ENCODE measurements at places on chromosomes 2 and 18.

DNA sequence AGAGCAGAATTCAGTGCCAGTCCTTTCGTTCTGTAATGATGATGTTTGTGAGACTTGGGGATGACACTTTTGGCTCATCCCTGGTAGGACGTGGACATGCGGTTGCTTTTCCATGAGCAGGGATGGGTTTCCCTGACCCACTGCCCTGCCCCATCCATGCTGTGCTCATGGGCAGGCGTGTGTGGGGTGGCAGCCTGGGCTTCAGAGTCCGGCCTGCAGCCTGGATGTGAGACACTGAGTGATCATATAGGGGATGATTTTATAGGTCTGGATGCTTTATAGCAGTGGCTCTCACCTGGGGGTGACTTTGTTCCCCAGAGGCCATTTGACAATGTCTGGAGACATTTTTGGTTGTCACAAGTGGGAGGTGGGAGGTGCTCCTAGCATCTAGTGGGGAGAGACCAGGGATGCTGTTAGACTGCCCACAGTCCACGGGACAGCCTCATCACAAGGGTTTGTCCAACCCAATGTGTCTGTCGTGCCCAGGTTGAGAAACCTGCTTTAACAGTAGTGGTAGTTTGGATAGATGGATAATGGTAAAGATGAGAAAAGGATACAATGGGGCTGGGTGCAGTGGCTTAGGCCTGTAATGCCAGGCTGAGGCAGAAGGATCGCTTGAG is 38.9 kb downstream of the LDLRAD4 start:
- DNase-seq = no peak

GRCh38 chr2:10834068-10834655 is 21.6 kb upstream of the PDIA6 start:
- no peak for DNase-seq

GRCh38 chr2:102910724-102911123 is 148.9 kb downstream of the TMEM182 start:
- no peak for DNase-seq

- no peak for DNase-seq
Observed at GRCh38 chr2:145258903-145259579, 739.1 kb upstream of the ZEB2 start.

DNA sequence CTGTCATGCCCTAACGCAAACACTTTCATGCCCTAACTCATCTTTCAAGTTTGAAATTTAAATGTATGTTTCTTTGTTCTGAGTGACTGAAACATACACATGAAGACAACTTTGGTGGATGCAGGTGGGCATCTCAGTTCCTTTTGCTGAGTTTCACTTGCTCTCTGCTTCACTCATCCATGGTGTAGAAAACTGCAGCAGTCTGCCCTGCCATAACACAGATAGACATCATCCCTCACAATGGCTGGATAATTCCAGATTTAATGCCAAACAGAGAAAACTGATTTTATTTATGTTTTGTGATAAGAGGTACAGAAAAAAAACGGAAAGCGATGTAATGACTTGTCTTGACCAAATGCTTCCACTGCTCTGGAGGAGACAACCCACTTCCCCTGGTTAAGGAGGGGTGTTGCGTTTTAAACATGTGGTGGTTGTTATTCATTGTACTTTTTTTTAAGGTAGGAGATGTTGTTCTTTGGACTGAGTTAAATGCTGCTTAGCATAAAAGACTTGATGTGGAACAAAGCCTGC is 70.4 kb downstream of the RHBDD1 start:
- no peak for DNase-seq

DNA sequence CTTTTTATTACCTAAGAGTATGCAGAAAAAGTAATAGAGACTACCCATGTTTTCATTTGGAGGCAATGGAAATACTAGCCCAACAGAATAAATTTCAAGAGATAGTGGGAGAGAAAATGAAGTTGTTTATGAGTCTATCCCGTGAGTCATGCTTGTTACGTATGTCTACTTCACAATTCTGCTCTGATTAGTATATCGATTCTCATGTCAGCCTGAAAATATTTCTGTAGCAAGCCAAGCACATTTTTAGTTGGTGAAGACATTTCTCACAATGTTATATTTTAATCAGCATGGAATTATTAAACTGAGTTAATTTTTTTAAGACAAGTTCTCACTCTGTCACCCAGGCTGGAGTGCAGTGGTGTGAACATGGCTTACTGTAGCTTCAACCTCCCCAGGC is 346.1 kb downstream of the RPRM start:
- DNase-seq = no peak
